Activated CD4-positive, alpha-beta memory T cell treated with anti-CD3 and anti-CD28 coated beads for 36 hours (primary cell): ENCODE measurements at places on chromosomes 1 and 21. TPM values are rescaled to one million over a fixed set of nuclear protein-coding genes. Genes with fewer than 3 reads are reported as not detected.

The C1QC gene
- total RNA-seq, result not detected

- no peak for DNase-seq
- H3K27me3 ChIP-seq, result no peaks in the 10 kb centered on the region
- no peaks in the 10 kb centered on the region for H3K4me1 ChIP-seq
- H3K27ac ChIP-seq, result no peak overlapping the region
- H3K36me3 ChIP-seq, result peaks cover 32% of the 10 kb centered on the region
These were observed 21.4 kb downstream of the HYI start for GRCh38 chr1:43432171-43432860.

DNA sequence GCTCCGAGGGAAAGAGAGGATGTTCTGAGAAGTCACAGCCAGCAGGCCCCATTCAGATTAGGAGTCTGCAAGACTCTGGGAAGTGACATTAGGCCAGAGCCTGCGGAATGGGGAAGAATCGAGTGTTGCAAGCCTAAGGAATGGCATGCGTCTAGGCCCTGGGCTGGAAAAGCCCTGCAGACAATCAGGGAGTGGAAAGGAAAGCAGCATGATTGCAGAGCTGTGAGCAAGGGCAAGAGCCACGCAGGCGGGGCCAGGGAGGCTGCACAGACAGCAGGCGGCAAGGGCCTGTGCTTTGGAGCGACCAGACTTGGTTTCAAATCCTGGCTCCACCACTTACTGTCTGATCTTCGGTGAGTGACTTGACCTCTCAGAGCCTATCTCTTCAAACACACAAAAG, 118.2 kb downstream of the RRAGC start:
- H3K4me3 ChIP-seq, result no peak overlapping the region
- H3K36me3 ChIP-seq, result no peaks in the 10 kb centered on the region
- H3K4me1 ChIP-seq, result peaks cover 9% of the 10 kb centered on the region

DNA sequence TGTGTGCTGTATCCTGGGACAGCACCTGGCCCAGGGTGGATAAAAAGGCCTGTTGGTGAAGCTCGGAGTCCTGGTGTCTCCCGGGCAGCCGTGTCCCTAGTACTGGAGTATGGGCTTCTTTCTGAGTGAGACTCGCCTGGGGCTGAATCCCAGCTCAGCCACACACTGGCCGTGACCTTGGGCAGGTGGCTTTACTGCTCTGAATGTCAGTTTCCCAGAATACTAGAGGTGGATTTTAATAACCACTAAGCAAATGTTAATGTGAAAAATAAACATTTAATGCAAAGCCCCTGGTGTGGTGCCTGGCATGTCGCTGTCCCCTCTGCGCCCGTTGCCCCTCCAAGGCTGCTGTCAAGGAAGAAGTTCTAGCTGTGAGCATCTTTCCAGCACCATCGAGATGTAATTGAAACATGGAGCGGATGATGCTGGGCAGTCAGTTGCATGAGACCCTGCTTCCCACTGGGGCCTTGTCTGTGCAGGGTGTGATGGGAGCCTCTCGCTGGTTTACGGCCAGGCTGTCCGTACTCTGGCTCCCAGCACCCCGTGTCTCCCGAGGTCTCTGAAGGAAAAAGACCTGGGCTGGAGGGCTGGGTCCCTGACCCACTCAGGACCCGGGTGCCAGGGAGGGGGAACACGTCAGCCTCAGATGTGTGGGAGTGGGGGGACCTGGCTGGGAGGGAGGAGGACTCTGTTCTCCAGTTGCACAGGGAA, 527.8 kb downstream of the MATN1 start:
- peaks cover 11% of the 10 kb centered on the region for H3K4me1 ChIP-seq
- H3K27me3 ChIP-seq, result peaks cover 13% of the 10 kb centered on the region
- no peak overlapping the region for H3K27ac ChIP-seq
- H3K36me3 ChIP-seq, result no peaks in the 10 kb centered on the region

- peak; percentile 70 for DNase-seq
- H3K4me3 ChIP-seq, result peak overlapping the region; percentile 6
- peaks cover 2% of the 10 kb centered on the region for H3K27me3 ChIP-seq
- H3K27ac ChIP-seq, result no peak overlapping the region
- H3K4me1 ChIP-seq, result peaks cover 22% of the 10 kb centered on the region
These were observed 47.5 kb upstream of the CRNN start for GRCh38 chr1:152461544-152461943.
